Fibroblast of pulmonary artery (primary cell): ENCODE measurements at places on chromosomes 12 and 14.

- DNase-seq, result no peak
Measured at GRCh38 chr14:84432676-84433075, 1097.3 kb upstream of the FLRT2 start.

DNA sequence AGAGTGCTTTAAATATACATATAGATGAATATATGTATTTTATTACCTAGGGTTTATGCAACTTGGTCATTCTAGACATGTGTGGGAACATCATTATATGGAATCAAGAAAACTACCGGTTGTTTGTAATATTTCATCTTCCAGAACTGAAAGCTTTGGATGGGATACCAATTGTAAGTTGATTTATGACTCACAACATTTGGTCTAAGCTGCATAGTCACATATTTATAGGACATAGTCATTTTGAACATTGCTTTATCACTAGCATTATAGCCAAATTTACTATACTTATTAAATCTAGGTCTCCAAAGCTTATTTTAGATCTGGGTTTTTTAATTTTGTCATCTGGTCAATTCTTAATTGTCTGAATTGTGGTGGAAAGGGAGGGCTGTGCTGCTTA lies 83.7 kb upstream of the PCNX4 start:
- no peak for DNase-seq

DNA sequence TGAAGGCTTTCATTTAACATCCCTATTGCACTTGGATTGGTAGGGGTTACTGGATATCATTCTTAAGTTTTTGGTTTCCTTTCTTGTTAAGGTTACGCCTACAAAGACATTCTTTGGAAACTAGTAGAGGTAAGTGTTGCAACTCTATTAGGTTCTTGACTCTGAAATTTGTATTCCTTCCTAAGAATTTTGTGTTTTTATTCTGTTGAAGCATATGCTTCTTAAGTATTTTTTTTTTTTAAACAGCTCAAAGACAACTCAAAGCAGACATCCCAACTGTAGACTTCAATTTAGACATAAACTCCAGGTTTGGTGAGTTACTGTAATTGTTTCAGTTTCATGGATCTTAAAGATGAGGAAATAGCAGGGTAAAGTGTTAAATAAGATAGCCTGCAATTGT lies 1.1 kb upstream of the RBMS2 start:
- peak; percentile 60 for DNase-seq

- DNase-seq, result peak; percentile 48
Measured at GRCh38 chr14:23441076-23441475, 5.6 kb upstream of the MYH7 start.
